Adipocyte (in vitro differentiated cells): ENCODE measurements at places on chromosomes 2 and 18.

- DNase-seq: no peak
Observed at GRCh38 chr2:104844807-104845551, 8.9 kb upstream of the POU3F3 start.

- DNase-seq: no peak
Observed at GRCh38 chr2:113876503-113877387, 13.1 kb upstream of the ACTR3 start.

DNA sequence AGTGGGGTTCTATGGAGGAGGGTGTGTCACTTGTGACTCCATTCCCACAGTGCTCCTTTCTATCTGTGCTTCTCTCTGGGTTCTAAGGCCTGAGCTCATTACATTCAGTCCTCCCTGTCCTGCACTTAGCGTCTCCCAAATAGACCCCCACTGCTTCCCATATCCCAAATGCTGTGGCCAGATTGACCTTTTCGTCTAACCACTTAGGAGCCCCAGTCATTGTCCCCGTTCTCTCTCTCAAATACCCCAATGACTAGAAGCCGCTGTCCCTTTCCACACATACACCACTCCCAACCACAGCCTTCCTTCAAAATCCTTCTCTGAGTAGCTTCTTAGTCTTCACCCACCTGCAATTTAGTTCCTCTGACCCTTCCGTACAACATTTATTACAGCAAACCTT is 146.5 kb downstream of the TRIM43 start:
- DNase-seq: no peak

DNA sequence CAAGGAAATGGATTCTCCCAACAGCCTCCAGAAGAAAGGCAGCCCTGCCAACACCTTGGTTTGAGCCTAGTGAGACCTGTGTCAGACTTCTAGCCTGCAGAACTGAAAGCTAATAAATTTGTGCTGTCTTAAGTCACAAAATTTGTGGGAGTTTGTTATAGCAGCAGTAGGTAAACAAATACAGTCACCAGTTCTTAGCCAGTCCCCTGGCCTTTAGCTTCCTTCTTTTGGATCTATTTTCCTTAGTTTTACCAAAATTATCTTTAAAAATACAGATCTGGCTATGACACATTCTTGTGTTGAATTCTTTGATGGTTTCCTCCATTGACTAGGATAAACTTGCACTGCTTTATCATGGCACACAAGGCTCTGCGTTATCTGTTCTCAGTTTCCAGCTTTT is 697.9 kb upstream of the FANCL start:
- DNase-seq: no peak

GRCh38 chr18:53745224-53745967 is 479.1 kb downstream of the MBD2 start:
- no peak for DNase-seq

DNA sequence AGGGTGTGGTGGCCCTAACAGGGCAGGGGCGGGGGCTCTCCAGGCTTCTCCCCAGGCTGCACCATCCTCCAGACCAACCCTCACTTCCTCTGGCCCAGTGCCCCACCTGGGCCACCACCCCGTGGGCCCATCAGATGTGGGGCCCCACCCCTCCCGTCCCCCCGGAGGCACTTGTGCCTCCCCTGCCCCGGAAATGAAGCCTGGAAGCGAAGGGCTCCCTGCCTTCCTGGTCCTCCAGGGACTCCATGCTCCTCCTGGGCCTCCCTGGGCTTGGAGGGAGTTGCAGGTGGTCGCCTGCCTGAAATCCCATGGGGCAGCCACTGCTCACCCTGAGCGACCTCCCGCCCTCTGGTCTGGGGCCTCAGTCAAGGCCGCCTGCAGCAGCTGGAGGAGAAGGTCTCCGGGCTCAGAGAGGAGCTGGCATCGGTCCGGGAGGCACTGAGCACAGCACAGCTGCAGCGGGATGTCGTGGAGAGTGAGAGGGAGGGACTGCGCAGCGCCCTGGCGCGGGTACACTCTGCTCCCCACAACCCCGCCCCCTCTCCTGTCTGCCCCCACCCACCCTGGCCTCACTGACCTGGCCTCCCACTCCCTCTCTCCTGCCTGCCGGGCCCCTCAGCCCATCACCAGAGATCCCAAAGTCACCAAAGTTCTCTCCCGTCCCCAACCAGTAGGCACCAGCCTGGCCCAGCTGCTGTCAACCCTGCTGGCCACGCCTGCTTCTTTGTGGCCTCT is 28.0 kb downstream of the CROCC2 start:
- no peak for DNase-seq

GRCh38 chr2:162972383-162972782 is 133.8 kb upstream of the KCNH7 start:
- DNase-seq: no peak

DNA sequence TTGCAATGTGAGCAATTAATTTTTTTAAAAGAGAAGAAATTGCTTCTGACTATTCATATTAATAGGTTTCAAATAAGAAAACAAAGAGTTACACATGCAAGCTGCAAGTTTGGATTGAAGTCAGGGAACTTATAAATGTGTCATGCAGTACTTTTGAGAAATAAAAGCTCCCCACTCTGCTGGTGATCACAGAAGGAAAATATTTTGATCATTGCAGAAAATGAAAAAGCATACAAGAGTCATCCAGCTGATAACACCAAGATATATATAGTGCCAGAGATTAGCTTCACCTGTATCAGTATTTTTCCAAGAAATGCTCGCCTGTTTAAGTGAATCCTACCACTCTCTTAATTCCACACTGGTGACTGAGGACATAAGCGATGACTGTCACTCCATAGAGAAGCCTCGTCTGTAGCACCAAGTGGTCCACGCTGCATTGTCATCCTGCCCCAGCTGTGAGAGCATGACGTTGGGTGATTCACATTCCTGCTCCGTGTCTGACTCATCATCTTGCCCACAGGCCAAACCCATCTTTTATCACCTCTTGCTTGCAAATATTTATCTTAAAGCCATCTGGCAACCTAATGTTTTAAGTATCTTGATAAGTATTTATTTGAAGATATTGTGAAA is 178.0 kb downstream of the ASXL3 start:
- DNase-seq: peak; percentile 59

DNA sequence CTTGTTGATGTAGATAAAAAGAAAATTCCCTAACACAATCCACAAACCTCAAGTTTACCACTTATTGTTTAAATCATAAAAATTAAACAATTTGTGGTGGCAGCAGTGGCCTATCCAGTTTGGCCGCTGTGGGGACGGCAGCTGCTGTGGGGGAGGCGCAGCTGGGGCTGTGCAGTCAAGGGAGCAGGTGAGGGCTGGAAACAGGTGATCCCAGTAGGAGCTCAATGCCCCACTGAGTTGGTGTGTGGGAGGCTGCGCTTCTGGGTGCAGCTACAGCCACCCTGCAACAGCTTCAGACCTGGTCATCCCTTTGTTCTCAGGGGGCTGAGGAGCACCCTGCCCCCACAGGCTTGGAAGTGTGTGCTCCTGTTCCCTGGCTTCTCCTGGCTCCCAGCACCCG is 266.0 kb upstream of the FSIP2 start:
- DNase-seq: no peak

- peak; percentile 45 for DNase-seq
Observed at GRCh38 chr2:180573951-180574350, 406.5 kb upstream of the UBE2E3 start.

GRCh38 chr2:155722290-155722689 is 610.2 kb downstream of the NR4A2 start:
- no peak for DNase-seq

DNA sequence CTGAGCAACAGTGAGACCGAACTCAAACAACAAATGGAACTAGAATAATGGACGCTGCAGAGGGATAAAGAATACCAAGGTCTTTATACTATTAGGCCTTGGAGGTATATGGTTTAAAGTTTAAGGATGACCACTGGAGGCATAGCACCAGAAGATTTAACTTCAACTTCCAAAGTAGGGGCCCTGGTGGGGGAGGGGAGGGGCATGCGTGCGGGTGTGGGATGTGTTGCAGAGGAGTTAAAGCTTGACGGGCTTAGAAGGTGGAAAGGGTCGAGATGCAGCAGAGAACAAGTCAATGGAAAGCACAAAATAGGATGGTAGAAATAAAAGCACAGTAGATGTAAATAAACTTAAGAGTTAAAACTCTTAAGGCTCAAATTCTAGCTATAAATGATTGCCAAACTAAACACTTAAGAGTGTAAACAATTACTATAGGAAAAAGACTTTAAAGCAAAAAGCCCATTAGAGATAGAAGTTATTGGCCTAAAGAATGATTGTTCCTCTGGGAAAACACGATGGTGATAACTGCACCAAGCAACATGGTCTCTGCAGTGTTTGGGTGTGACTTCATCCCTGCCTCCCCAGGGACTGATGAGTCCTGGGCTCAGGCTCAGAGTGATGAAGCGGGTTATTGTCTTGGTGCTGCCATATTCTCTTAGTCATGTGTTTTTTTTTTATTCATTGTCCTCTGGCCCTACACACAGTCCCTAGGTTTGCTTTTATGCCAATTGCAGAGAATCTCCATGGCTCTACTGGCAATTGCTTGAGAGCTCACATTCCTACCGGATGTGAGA is 13.0 kb downstream of the RRM2 start:
- DNase-seq: no peak

DNA sequence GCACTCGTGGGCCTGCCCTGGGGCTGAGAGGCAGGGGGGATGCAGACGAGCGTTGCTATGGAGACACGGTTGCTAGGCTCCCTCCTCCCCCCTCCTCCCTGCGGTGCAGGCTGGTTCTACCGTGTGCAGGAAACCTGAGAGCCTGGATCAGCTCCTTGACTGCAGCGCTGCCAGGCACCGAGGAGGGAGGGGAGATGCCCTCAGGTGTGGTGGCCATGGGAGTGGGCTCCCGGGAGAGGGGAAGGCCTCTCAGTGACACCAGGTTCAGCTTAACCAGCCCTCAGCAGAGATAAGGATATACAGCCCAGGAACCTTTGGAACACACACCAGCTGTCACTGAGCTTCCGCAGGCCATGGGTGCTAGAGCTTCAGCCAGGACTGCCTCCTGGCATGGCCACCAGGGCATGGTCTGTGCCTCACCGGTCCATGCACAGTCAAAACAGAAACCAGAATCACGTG is 124.4 kb upstream of the PXDN start:
- DNase-seq: no peak

DNA sequence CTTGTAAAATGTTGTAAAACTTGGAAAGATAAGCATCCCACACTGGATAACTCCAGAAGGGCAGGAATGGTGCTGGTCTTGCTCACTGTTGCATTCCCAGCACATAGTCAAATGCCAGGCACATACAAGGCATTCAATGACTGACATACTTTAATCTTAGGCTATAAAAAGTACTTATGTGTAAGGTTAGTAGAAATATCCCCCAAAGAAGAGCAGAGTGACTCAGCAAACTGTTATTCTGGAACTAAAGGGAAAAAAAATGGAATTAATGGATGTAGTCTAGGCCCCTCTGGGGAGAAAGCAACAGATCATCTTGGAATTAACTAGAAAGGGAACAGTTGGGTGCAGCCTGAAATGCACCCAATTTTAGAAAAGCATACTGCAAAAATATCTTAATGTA is 9.0 kb downstream of the ZBTB14 start:
- DNase-seq: no peak

- DNase-seq: no peak
Observed at GRCh38 chr18:457521-458412, 42.7 kb downstream of the COLEC12 start.

DNA sequence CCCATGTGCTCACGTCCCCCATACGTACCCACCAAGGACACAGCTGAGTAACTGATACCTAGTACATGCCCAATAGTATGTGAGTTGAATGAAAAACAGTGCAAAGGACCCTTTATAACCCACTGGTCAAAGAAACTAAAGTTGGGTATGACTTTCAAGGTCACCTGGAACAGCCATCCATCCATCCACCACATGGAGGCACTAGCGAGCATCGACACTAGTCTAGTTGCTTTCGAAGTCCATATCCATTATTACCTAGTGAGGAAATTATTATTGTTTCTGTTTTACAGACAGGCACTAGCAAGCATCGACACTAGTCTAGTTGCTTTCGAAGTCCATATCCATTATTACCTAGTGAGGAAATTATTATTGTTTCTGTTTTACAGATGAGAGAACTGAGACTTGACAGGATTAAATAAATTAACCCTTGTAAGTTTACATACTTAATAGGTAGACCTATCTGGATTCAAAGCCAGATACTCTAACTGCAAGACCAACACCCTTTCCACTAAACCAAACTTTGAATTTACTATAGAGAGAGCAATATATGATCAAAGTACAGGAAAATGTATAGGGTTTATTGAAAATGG is 233.7 kb downstream of the METTL4 start:
- no peak for DNase-seq

DNA sequence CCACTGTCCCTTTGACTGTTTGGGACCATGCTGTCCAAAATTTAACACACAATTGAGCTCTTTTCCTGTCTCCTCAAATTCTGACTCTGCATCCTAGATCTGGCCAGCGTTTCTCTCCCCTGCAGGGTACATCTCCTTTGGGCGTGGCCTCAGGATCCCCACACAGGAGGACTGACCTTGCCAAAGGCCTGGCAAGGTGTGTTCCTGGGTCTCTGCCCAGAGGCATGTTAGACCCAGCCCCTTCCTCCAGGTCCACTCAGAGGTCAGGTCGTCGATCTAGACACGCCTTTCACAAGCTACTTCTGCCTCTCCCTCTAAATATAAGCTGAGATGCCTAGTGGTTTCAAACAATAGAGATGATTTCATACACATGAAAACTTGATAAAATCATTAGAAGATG is 45.4 kb upstream of the SMIM21 start:
- DNase-seq: no peak
